Stimulated activated CD4-positive, alpha-beta T cell treated with anti-CD3 and anti-CD28 coated beads, Interleukin-15, amount 100 ng/mL, for 1 hour (primary cell): ENCODE measurements at places on chromosomes 6 and 20.
A peak's percentile ranks its signal among the peaks of the same experiment; 100 is the strongest.

- DNase-seq = no peak
Observed at GRCh38 chr6:3813150-3813780, 35.9 kb upstream of the FAM50B start.

DNA sequence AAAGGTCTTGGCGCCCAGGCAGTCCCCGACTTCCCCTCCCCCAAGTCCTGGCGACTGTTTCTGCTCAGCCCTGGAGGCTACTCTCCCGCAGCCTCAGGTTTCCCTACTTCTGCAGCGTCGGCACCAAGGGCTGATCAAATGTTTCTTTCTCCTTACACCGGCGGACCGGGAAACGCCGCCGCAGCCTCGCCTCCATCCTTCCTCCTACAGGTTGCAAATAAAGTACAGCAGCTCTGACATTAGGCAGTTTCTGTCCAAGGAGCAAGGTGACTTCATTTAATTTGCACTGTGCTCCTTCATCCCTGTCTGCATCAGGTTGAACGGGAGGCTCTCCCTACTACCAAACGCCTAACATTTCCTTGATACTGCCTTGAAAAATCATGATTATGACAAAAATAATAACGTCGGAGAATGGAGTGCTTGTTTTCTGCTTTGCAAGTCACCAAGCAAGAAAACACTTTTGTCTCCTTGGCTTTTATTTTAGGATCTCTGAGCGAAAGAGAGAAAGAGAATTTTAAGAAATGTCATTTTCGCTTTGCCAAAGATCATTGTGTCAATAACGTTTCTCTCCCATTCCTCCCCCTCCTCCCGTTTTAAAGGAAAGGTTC is 1.0 kb downstream of the CLIC5 start:
- DNase-seq = peak; percentile 5

GRCh38 chr20:49936153-49937026 is at the start of gene RNF114:
RNF114 (plus strand) TSS chr20:49936397; CDS start chr20:49936413, 16 bp downstream.
- peak; percentile 82 for DNase-seq

GRCh38 chr20:13119583-13119982 is 101.5 kb upstream of the ISM1 start:
- DNase-seq = no peak

GRCh38 chr20:53819973-53820451 is 226.4 kb upstream of the ZNF217 start:
- no peak for DNase-seq

DNA sequence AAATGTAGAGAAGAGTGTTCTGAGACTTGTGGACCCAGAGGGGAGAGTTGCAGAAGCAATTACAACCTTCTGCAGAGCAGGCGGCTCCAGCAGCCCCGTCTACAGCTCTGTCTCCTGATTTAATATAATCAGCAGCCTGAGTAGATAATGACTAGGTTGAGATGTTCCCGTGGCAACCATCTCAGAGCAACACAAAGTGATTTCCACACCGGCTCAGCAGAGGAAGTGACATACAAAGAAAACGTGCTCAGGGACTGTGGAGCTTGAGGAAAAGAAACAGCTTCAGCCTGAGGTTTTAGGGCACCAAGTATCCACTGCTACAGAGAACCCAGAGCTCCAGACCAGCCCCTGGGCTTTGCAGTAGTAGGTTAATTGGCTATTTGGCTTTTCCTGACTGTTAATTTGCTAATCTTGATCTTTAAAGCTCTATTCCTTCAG is 136.4 kb downstream of the MTFR2 start:
- no peak for DNase-seq

- no peak for DNase-seq
Observed at GRCh38 chr6:41546866-41547798, 951 bp downstream of the FOXP4 start.

- DNase-seq = no peak
Observed at GRCh38 chr20:52619101-52619500, 353.1 kb upstream of the TSHZ2 start.

GRCh38 chr6:166336847-166337246 is 5.5 kb downstream of the SFT2D1 start:
- no peak for DNase-seq

DNA sequence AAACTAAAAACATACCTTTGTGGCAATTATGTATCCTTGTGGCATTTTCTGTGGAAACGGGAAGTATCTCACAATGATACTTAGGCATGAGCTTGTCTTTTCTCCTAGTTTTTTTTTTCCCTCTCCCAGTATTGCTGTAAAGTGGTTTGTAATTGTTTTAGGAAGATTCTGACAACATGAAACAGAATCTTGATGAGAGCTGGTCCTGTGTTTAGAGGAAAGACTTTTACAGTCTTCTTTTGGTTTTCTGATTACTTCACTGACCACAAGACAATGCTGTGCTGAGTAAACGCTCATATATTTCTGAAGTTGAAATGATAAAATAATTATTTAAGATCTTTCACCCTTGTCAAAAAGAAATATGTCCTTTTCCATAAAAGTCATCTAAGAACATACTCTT is 201.2 kb downstream of the FOXC1 start:
- no peak for DNase-seq

DNA sequence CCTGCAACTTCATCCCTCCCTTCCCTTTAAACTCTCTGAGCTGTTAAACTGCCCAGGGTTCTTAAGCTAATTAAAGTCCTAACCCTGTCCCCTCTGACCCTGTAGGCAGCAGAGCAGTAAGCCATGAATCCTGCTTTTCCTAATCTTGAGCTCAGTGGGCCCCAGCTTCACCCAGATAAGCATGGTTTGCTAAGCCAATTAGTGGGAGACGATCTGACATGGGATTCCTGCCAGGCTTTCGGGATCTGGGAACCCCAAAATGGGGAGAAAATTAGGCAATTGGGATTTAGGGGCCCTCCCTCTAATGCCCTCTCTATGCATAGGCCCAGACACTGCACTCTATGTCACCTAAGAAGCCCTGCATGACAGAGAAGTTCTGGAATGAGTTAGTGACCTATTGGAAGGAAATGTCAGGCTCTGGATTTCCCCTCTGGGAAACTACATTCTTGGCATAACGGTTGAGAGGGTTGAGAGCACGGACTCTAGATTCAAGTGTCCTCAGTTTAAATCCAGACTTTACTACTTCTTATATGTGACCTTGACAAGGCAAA is 4.6 kb downstream of the XKR7 start:
- DNase-seq = no peak

DNA sequence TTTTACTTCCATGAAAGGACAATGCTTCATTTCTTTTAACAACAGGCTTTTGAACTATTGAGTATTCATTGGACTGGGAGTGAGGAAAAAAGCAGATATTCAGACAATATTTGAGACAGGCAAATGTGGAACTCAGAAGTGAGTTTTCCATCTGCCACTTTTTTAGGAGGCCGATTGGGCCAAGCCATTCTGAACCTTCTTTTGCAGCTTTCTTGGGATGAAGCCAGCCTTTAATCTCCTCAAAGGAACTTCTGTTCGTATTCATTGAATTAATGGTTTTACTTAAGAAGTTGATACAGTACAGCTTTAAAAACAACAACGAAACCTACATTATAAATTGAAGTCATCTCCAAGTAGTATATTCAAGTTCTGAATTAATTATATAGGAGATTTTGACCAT is 187.1 kb upstream of the RNF217 start:
- no peak for DNase-seq

GRCh38 chr6:89566930-89567629 is 71.5 kb downstream of the LYRM2 start:
- DNase-seq = no peak

DNA sequence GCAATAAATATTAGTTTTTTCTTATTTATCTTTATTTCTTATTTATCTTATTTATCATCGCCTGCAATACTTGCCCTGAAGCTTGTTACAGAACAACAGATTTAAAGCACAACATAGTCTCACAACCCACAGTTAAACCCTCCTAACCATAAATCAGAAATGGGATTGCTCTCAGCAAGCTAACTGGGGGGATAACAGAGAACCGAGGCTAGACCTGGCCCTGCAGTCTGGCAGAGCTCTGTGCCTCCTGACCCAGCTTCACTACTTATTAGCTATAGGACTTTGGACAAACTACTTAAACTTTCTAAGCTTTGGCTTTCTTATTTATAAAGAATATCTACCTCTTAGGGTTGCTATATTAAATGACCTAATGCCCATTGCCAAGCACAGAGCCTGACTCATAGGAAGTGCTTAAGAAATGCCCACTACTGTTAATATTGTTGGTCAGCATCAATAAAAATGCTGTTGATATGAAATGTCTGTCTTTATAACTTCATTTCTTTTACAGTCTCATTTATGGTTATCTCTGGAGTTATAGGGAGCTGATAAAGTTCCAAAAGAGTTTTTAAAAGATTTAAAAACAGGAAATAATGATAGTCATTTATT is 87.9 kb upstream of the BEND6 start:
- no peak for DNase-seq
